ENCODE measurements at places on chromosomes 5 and 9.
A peak's percentile ranks its signal among the peaks of the same experiment; 100 is the strongest.

DNA sequence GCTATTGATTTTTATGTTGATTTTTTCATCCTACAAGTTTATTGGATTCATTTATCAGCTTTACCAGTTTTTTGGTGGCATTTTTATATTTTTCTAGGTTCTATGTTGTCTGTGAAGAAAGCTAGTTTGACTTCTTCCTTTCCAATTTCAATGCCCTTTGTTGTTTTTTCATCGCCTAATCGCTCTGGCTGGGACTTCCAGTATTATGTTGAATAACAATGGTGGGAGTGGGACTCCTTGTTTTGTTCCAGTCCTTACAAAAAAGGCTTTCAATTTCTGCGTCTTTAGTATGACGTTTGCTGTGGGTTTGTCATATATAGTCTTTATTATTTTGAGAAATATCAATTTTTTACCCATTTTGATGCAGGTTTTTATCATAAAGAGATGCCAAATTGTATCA, 175.6 kb upstream of the CCNH start:
- DNase-seq: no peak

- DNase-seq: no peak
Observed at GRCh38 chr5:6574111-6574510, 58.7 kb downstream of the NSUN2 start.

- DNase-seq: no peak
Observed at GRCh38 chr5:175920231-175920811, 47.8 kb downstream of the THOC3 start.

- no peak for DNase-seq
Observed at GRCh38 chr5:135244620-135245021, 154.4 kb downstream of the MACROH2A1 start.

DNA sequence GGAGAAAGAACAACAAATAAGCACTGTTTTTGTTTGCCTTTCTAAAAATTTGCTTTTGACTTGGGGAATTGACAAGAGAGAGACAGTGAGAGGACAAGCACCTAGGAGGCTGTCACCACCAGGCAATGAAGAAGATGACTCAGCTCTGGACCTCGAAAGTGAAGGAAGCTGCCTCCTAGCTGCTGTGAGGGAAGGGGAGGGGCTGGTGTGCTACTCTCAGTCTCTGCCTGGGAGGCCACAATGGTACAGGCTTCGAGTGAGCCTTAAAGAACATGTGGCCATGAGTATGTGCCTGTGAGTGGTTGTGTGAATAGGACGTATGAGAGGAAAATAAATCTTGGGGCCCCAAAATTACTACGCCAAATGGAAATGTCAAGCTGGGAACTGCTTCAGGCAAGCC, 7.1 kb upstream of the PLK2 start:
- no peak for DNase-seq

DNA sequence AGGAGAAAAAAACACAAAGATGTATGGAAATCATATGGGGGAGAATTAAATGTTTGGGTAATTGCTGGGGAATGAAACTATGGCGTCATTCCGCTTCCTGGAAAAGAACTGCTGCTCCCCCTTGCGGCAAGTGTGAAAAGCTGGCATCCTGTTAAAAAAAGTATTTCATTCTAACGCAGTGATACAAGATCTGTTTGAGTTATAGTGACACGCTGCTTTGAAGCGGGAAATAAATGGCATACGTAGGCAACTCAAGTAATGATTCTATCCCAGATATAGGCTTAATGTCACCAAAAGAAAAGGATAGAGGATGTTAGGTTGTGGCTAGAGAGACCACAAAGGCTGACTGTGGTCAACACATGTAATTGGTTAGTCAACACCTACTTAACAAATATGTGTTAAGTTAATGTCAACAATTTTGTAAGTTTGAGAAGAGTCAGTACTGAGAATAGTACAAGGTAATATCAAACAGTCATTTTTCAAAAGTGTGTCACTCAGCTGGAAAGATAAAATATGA, 70.2 kb upstream of the ALDH1A1 start:
- DNase-seq: peak; percentile 27

DNA sequence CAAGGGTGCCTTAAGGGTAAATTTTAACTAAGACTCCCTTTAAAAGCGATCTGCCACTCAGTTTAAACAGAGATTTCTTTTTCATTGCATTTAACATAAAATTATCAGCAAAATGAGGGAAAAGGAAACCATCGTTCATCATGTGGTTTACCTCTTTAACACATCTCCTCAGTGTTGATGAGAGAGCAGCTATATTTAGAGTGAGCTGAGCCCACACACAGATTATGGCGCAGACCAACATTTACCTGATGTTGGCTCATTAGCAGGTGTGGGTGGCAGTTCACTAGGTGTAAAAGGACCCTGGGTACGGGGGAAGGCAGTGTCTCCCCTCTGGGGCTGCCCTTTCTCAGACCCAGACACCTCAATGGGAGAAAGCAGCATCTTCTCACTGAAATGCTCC, 149.8 kb downstream of the ENTREP1 start:
- DNase-seq: no peak

GRCh38 chr9:37398464-37399025, 24.0 kb upstream of the GRHPR start:
- DNase-seq: no peak

- no peak for DNase-seq
Observed at GRCh38 chr5:108060340-108060739, 321.6 kb downstream of the FBXL17 start.

- DNase-seq: peak; percentile 77
Observed at GRCh38 chr9:129139233-129139992, 28.2 kb downstream of the PTPA start.

DNA sequence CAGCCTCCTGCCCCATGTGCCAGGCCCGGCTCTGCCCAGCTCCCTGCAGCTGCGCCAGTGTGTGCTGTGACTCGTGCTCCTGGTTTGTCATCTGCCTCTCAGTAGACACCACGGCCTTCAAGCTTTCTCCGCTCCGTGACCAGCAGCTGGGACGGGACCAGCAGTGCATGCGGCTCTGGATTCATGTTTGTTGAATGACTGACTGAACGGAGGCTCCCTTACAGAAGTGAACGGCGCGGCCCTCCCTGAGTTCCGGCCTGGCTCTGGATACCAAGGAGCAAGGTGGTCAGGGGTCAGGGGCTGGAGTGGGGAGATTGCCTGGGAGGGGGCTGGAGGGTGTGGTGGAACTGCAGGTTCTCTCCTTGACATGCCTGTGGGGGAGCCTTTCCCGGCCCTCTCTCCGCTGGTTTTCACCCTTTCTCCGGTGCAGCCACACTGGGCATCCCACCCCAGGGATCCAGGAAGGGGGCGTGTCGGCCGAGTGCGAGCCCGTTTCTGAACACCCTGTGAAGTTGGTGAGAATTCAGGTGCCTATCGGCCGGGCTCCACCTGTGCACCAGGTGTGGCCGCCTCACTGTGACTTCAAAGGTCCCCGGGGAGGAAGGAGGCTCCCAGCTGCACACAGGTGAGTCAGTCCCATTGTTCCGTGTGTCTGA, 11.1 kb upstream of the CEP72 start:
- no peak for DNase-seq

- DNase-seq: no peak
Observed at GRCh38 chr5:173920866-173921555, 32.9 kb downstream of the CPEB4 start.

DNA sequence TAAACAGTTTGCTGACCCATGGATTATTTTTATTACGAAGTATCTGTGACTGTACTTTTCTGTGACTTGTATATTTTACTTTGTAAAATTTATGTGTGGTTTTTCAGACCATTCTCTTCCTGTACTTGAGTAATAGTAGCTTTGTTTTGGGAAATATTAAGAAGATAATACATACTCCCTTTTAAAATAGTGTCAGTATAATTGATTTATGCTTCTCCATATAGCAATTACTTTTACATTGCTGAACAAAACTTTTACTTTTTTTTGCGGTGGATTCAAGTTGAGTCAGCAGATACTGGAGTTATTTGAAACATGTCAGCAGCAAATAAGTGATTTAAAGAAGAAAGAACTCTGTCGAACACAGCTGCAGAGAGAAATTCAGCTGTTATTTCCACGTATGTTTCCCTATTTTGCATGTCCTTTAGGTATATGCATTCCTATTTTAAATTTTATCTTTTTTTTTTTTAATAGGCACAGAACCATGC, 28.4 kb downstream of the TENT2 start:
- no peak for DNase-seq

GRCh38 chr9:34675048-34675714, 12.7 kb upstream of the CCL27 start:
- no peak for DNase-seq

DNA sequence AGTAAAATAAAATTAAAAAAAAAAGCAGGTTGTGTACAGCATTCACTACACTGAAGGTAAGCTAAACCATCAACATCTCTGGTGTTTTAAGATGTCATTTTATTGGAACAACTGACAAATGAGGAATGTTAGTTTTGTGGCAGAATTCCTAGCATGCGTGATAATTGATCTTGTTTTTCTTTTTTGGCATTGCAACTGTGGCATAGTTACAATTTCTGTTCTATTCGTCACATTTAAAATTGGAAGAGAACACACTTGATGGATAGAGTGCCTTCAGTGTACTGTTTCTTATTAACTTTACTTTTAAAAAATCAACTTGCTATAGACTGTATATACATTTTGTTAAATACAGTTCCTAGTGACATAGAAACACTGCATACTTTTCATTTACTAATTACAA, 43.6 kb upstream of the TNFSF15 start:
- DNase-seq: no peak

DNA sequence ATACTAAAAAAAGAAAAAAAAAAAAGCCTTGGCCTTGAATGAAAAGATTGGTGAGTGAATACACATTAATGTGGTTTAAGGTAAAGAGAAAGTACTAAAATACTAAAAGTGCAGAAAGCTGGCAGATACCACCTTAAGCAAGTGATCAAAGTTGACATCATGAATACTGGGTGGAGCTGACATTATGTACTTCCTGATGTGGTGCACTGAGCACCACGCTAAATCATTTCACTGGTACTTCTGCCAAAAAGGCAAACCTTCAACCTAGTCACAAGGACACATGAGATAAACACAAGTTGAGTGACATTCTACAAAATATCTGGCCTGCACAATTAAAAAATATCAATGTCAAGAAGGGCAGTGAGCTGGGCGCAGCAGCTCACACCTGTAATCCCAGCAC, 33.8 kb upstream of the PANK3 start:
- DNase-seq: peak; percentile 46

DNA sequence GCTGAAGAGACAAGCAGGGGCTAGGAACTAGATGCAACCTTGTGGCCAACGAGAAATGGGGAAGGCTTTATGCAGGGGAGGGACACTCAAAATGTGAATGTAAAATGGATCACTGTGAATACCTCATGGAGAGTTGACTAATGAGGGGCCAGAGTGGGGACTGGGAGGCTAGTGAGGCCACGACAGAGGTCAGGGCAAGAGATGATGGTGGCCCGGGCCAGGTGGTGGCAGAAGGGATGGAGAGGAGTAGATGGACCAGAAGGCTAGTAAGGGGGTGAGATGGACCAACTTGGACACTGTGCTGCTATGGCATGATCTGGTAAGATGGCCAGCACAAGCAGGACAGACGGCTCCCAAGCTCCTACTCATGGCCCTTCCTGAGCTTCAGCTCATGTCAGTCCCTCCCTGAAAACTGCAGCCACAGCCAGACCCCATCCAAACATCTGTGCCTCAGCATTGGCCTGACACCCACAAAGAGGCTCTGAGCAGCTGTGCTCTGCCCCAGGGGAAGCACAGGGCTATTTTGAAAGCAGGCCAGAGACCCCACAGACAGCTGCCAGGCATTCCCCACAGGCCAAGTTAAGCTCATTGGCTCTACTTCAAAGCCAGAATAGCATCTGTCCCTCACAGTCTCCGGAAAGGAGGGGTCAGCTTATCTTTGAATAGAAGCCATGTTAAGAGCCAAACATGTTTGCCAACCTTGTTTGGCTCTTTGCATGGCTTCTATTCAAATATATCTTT, 22.1 kb downstream of the P4HA2 start:
- DNase-seq: no peak

DNA sequence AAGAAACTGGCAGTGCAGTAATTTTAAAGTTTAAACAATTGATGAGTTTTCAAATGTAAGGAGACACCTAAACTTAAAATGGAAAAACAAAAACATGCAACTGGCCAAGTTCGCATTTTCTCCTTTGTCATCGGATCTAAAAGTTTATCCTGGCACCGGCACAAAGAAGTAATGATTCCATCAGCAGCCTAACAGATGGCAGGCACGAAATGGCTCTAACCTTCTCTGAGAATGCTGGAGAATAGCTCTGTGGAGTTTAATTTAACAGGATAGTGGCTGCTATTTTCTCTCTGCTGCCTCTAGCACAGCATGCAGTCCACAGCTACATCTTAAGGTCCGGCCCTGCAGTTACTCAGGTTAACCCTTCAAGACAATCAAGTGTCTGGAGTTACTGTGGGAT, 82.2 kb downstream of the PRELID2 start:
- DNase-seq: no peak

GRCh38 chr5:107526270-107526937, 144.3 kb downstream of the EFNA5 start:
- no peak for DNase-seq

- no peak for DNase-seq
Observed at GRCh38 chr5:126492939-126493338, 69.7 kb downstream of the GRAMD2B start.

- DNase-seq: peak; percentile 5
Observed at GRCh38 chr9:14585730-14586473, 107.3 kb downstream of the ZDHHC21 start.

DNA sequence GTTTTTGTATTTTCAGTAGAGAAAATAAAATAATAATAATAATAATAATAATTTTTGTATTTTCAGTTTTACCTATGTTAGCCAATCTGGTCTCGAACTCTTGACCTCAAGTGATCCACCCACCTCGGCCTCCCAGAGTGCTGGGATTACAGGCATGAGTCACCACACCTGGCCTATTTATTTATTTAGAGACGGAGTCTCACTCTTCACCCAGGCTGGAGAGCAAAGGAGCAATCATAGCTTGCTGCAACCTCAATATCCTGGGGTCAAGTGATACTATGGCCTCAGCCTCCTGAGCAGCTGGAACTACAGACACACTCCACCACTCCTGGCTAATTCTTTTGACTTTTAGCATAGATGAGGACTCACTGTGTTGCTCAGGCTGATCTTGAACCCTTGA, 167.5 kb downstream of the TLE1 start:
- no peak for DNase-seq

GRCh38 chr5:120039111-120039510, 409.8 kb downstream of the FAM170A start:
- no peak for DNase-seq

DNA sequence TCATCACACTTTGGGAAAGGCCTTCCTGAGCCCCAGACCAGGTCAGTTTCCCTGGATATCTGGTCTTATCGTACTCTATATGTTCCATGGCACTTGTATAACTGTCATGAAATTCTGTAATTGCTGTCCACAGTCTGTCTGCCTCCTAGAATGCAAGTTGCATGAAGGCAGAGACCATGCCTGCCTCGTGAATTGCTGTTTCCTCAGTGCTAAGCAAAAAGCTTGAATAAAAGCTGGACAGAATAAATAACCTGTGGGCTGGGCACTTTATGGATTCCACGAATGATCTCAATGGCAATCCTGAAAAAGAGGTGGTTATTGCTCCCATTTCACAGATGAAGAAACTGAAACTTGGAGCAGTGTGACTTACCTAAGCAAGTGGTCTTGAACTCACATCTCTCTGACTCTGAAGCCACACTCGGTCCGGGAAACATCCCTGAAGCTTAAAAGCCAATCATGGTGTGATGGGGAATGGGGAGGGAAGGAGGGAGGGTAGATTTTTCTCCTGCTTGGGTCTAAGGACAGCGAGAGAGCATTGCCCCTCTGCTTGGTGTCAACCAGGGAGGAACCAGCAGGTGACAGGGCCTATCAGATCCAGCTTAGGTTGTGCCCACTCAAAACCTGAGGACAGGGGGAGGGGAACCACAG, 13.2 kb upstream of the LHX2 start:
- DNase-seq: no peak

GRCh38 chr5:122141751-122142150, 12.4 kb downstream of the ZNF474 start:
- DNase-seq: no peak

- DNase-seq: no peak
Observed at GRCh38 chr9:96523374-96523773, 73.4 kb downstream of the HABP4 start.
